Amniotic epithelial cell (primary cell): ENCODE measurements at places on chromosomes 7 and 10.

GRCh38 chr7:100721505-100721812 is 1.2 kb downstream of the EPO start:
- no peak for DNase-seq

- no peak for DNase-seq
Observed at GRCh38 chr7:22628112-22628511, 98.9 kb upstream of the IL6 start.

GRCh38 chr7:104643587-104644217 is 315.3 kb downstream of the LHFPL3 start:
- no peak for DNase-seq

DNA sequence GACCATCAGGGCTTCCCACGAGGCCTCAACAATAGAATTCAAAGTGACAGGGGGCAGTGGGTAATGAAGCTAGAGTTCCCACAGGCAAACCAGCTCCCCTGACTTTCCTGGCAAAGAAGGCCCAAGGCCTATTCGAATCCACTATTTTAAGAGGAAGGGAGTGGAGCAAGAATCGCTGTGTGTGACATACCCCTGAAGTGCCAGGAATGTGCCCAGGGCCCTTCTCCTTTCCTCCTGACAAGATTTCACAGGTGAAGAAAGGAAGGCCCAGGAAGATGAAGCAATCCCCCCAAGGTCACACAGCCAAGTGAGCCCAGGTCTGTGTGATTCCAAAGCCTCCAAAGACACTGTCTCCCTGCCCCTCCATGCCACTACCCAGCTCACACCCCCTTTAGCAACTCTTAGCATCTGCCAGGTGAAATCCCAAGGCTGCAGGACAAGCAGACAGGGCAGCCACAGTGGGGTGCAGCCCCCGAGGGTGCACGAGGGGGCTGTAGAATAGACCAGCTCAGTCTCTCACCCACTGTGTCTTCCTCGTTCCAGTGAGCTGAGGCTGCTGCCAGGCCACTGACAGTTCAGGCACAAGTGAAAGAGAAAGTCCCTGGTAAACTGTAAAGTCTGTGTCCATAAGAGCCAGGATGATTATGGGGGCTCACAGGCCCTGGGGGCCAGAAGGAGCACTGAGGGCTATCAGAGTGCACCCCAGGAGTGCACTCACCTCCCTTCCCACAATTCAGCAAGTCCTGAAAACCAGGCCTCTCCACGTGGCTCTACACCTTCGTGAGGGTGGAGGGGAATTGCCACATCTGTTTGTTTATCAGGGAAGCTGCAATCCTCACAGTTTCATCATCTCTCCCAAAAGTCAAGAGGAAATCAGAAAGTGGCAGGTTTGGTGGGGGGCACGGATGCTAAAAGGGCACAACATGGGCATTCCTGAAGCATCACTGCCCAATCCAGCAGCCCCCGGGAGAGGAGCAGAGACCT is 70.8 kb upstream of the ZMIZ1 start:
- peak; percentile 51 for DNase-seq

DNA sequence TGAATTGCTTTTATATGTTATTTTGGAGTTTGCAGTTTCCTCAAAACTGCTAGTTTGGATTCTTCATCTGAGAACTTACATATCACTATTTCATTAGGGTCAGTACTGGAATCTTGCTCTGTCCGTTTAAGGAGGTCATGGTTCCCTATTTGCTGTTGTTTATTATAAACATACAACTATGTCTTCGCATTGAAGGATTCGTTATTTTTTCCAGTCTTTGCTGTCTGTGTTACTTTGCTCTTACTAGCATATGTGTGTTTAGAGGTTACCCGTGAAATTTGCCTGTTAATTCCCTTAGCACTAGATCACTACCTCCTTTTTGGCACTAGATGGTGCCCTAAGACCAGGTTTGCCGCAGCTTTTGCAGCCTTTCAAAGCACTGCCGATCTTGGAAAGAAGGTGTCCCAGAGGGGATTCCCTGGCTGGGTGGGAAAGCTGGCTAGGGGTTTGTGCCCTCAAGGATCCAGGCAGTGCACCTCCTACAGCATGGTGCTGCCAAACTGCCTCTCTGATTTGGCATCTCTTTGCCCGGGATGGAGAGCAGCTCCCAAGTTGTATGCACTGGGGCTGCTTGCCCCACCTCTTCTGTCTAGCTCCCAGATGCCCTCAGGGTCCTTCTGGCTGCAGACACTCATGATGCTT is 103.1 kb upstream of the APBB1IP start:
- peak; percentile 50 for DNase-seq

GRCh38 chr7:91299952-91300775 is 35.9 kb downstream of the FZD1 start:
- DNase-seq = no peak

GRCh38 chr10:60964257-60965235 is 20.6 kb upstream of the RHOBTB1 start:
- peak; percentile 88 for DNase-seq

DNA sequence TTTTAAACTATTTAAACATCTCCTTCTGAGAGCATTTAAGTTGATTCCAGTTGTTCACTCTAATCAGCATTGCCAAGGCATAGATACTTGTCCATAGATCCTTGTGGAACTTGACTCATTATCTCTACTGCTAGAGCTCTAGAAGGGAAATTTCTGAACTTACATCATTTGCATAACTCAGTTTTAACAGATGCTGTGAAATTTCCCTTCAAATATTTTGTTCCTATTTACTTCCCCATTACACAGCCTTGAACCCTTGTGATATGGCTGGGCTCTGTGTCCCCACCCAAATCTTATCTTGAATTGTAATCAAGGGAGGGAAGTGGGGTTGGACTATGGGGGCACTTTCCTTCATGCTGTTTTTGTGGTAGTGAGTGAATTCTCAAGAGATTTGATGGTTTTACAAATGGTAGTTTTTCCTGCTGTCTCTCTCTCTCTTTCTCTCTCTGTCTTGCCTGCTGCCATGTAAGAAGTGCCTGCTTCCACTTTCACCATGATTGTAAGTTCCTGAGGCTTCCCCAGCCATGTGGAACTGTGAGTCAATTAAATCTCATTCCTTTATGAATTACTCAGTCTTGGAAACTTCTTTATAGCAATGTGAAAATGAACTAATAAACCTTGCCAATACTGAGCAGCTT is 25.4 kb downstream of the INSIG1 start:
- peak; percentile 48 for DNase-seq

- no peak for DNase-seq
Observed at GRCh38 chr10:12471135-12471534, 121.8 kb downstream of the CAMK1D start.

- no peak for DNase-seq
Observed at GRCh38 chr10:29630205-29631048, 4.3 kb downstream of the SVIL start.

GRCh38 chr10:105188737-105189462 is 547.8 kb downstream of the SORCS3 start:
- DNase-seq = peak; percentile 75

DNA sequence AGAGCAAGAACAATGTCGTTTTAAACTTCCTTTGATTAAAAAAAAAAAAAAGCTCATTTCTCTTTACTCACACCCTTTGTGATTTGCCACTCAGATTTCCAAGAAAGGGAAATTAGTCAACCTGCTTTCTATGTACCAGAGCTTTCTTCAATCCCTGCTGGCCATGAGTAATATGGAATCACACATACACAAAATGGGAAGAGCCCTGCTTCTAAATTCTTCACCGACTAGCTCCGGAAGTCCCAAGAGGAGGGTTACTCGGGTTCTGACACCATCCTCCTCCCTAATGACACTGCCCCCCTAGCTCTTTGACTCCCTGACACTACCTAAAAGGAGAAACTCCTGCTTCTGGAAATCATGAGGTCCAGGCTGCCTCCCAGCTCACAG is 81.8 kb upstream of the SFMBT2 start:
- DNase-seq = no peak

DNA sequence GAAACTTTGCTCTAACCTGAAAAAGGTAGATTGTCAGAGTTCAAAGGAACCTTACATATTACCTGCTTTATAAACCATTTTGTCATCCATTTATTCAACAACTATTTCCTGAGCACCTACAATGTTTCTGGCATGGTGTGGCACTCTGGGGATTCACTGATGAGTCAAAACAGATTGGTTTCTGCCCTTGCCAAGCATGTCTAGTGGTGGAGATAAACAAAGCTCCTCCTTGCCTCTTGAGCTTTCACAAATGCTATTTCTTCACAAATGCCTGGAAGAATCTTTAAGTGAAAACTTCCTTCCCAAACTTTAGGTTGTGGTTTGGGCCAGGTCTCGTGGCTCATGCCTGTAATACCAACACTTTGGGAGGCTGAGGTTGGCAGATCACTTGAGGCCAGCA is 85.1 kb upstream of the RELN start:
- no peak for DNase-seq

- peak; percentile 94 for DNase-seq
Observed at GRCh38 chr7:29988424-29989256, 961 bp downstream of the SCRN1 start.

- DNase-seq = no peak
Observed at GRCh38 chr10:13911821-13912520, 325.2 kb downstream of the PRPF18 start.

DNA sequence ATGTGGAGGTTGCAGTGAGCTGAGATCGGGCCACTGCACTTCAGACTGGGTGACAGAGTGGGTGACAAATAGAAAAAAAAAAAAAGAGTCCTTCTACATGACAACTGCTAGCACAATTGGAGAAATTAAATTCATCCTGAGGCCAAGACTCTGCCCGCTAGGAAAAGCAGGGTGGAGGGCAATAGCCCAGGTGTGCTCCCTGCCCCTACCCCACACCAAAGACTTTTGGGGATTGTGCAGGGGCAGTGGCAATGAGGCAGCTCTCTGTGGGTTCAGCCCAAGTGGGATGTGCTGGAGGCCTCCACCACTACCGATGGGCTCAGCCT is 61.3 kb downstream of the TMEM209 start:
- DNase-seq = no peak

DNA sequence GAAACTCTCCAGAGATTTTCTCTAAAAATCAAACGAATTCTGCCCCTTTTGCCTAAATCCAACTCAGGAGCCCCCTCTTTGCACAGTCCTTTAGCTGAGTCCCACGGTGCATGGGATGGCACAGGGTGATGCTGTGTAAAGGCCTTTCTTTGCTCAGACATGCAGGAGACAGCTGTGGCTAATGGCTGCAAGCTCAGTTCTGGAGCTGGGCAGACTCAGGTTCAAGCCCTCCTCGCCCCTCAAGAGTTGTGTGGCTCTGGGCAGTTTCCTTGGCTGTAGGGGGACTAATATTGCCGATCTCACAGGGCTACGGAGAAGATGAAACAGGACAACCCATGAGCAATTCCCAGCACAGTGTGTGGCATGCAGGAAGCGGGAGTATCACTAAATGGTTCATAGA is 42.6 kb downstream of the CLEC2L start:
- no peak for DNase-seq

DNA sequence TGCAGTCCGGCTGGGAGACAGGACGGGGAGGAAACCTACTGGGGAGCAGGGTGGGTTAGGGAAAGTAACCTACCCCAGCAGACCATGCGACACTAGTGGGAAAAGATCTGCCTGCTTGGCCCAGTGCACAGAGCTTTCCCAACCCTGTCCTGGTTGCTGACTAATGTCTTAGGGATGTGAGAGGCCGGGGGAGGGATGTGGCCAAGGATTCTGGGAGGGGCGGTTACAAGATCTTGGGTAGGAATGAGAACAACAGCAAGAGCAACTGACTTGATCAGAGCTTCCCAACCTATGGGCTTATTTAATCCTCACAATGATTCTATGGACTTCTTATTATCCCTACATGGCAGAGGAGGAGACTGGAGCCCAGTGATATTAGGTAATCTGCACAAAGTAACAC is 24.0 kb upstream of the EIF5AL1 start:
- peak; percentile 95 for DNase-seq

- no peak for DNase-seq
Observed at GRCh38 chr7:132406039-132406438, 170.2 kb downstream of the PLXNA4 start.

DNA sequence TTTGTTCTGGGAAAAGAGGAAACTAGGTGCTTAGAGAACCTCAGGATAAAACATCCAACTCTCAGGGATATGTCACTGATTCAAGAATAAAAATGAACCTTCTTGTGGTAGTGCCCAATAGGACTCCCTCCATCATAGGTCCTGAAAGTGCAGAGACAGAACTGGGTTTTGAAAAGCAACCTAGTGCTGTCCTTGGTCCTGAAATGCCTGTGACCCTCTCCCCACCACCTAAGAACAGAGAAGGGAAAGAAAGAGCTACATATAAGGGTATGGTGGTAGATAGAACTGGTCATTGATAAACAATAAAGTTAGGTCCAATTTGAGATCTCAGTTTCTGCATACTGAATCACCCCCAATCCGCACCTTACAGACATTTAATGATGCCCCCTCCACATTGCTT is 953.3 kb downstream of the XPNPEP1 start:
- DNase-seq = peak; percentile 69

GRCh38 chr7:22577470-22578001 is 77.5 kb upstream of the STEAP1B start:
- peak; percentile 99 for DNase-seq

GRCh38 chr7:128894101-128894440 is 16.4 kb downstream of the KCP start:
- no peak for DNase-seq

- DNase-seq = no peak
Observed at GRCh38 chr10:29163746-29164145, 125.1 kb upstream of the LYZL1 start.

- DNase-seq = no peak
Observed at GRCh38 chr7:69674701-69675182, 76.5 kb downstream of the AUTS2 start.

GRCh38 chr7:151875942-151876898 is 695 bp downstream of the PRKAG2 start:
- no peak for DNase-seq

GRCh38 chr10:111598433-111599059 is 521.7 kb downstream of the ADRA2A start:
- DNase-seq = peak; percentile 48

GRCh38 chr7:149728491-149729375 is 44.7 kb downstream of the ZNF467 start:
- DNase-seq = no peak

GRCh38 chr10:49381111-49381900 is 14.6 kb downstream of the DRGX start:
- DNase-seq = no peak

GRCh38 chr10:105473170-105473569 is 832.1 kb downstream of the SORCS3 start:
- no peak for DNase-seq

GRCh38 chr7:101814081-101814990 is 3.1 kb upstream of the CUX1 start:
- DNase-seq = no peak

DNA sequence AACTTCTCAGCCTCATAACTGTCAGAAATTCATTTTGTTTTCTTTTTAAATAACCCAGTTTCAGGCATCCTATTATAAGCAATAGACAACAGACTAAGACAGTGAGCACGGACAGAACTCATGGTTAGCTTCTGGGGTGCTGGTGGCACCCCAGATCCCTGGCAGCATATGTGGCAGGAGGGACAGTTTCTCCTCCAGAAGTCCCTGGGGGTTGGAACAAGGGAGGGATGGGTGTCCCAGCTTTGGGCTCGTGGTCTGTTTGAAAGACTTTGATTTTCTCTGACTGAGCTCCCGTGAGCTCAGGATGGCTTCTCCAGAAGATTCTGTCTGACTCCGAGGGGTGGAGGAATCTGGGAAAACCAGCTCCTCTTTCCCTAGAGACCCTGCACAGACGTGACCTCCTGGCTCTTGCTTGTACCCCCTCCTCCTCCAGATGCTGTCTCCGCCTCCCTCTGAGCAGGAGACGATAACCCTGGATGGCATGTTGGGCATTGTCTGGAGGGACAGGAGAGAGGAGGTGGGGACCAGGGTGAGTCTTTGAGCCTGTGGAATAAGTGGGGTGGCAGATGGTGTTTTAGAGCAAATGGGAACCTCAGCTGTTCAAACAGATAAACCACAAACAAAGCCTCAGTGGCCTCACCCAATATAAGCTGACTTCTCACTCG is 421.1 kb downstream of the GLRX3 start:
- DNase-seq = no peak

GRCh38 chr10:88508796-88509195 is 74.3 kb downstream of the RNLS start:
- DNase-seq = no peak
